ENCODE measurements at places on chromosomes 11 and 22. TPM values are rescaled to one million over a fixed set of nuclear protein-coding genes. Genes with fewer than 3 reads are reported as not detected.
A peak's percentile ranks its signal among the peaks of the same experiment; 100 is the strongest.

GRCh38 chr11:86108191-86108590, 39.3 kb upstream of the PICALM start:
- no peak for DNase-seq

DNA sequence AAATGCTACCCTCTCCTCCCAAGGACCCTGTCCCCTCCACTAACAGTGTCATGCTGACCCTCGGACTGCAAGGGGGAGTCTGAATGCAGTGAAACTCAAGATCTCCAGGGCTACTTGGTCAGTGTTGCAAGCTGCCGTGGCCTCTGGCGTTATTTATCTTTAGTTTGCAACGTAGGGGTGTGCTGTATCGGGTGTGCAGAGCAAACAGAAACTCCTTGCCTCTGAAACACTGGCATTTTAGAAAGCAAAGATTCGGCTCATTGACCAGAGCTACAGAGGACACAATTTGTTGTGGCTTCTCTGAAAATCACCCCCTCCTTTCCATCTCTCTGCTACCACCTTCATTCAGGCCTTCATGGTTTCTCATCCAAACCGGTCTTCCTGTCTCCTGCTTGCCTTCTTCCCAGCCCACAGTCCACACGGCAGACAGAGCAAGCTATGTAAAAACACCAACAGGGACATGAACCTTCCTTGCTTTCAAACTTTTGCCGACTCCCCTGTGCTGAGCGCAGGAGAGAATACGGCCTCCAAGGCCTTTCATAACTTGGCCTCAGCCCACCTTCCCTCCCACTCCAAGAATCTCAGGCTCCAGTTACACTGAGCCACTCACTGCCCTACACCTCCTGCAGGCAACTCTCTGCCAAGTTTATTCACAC, 14.9 kb downstream of the FZD4 start:
- peak; percentile 63 for DNase-seq

The IRF7 gene
- 16.8 TPM for total RNA-seq

The MARK2 gene
- total RNA-seq = 28.9 TPM

GRCh38 chr11:116328391-116328790, 444.4 kb downstream of the BUD13 start:
- no peak for DNase-seq

GRCh38 chr22:34080433-34080832, 160.2 kb upstream of the LARGE1 start:
- no peak for DNase-seq

DNA sequence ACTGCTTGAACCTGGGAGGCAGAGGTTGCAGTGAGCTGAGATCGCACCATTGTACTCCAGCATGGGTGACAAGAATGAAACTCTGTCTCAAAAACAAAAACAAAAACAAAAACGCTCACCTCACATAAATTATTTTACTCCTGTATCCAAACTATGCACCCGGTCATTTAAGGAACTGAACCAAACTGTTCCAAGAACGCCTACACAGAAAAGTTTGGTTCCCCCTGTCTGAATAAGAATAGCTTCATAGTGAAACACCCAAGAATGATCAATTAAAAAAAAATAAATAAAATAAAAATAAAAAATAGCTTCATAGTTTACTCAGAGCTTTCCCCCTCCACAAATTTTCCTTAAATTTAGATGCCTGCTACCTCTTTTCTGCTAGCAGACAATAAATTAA, 13.7 kb downstream of the NUP98 start:
- DNase-seq = no peak

GRCh38 chr11:128853559-128853958, 13.5 kb downstream of the KCNJ1 start:
- no peak for DNase-seq

All from endodermal cell (in vitro differentiated cells).